Stimulated activated CD8-positive, alpha-beta memory T cell treated with anti-CD3 and anti-CD28 coated beads, Interleukin-2, amount 100 ng/mL, for 1 hour (primary cell): ENCODE measurements at places on chromosomes 3 and 15.

- DNase-seq, result no peak
Observed at GRCh38 chr15:83904107-83905040, 250.5 kb downstream of the ADAMTSL3 start.

GRCh38 chr15:95261546-95261945 is 1030.2 kb downstream of the MCTP2 start:
- DNase-seq, result no peak

DNA sequence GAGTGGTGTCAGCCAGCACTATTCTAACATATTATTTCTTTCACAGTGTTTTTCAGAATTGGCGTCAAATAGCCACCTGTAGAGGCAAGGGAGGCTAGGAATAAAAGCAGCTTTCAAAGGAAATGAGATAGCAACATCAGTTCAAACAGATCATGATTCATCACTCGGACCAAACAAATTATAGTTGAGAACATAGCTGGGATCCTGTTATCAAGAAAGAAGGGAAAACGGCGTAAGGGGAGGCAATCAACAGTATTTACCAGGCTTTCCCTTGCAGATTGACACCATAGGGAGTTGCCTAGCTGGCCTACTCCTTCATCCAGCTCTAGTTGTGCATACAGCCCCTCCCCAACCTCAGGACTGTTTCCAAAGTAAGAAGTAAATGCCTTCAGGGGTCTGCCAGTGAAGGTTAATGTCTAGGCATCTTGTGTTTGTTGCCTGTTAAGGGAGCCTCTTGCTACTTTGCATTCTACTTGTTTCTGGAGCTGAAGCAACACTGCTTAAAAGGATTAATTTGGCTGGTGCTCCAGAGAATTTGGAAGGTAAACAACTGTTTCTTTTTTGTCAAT is 286.5 kb downstream of the NSUN3 start:
- DNase-seq, result no peak

DNA sequence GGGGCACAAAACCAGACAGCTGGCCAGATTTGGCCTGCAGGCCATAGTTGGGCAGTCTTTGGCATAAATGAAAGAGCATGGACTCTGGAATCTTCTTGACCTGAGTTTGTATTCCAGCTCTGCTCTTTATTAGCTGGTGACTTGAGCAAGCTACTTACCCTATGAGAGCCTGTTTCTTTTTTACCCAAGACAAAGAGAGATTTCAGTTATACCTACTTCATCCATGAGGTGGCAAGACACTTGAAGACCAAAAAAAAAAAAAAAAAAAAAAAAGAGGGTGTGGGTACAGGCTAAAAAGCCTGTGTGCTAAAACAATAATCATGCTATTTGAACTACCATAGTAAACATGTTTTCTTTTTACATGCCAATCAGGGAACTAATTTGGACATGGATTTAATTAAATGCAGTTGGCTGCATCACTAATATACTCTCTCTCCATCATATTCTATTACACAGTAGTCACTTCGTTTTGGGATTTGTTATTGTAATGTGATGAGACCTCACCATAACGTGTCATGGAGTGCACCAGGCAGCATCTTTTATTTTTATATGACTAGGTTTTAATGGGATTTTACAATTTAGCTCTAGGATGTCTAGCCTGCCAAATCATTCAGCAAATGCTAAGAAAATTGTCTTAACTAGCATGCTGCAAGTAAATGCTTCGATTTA is 109.2 kb upstream of the FHIT start:
- DNase-seq, result no peak
